ENCODE measurements at places on chromosomes 6 and 20.

- no peak for DNase-seq
Measured at GRCh38 chr6:37877373-37878149, 58.0 kb downstream of the ZFAND3 start.

GRCh38 chr6:142805042-142805441 lies 139.9 kb downstream of the HIVEP2 start:
- no peak for DNase-seq

DNA sequence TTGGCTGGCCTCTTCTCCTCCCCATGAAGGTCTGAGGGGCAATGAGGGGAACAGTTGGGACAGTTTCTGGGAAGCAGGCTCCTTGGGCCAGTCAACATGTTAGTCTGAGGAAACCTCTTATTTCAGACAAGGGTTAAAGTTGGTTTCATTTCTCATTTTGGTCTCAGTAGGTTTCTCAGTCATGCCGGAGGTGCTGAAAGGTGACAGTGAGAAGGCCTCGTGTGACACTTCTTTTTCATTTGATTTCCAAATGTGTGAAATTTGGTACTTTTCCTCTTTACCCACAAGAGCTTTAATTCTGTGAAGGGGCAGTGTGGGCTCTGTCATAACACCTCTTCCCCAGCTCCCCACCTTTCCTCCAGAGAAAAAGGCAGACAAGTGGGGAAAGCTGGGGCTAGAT lies 7.5 kb upstream of the GLP1R start:
- no peak for DNase-seq

- no peak for DNase-seq
Measured at GRCh38 chr20:5882166-5882565, 68.2 kb downstream of the TRMT6 start.

- peak; percentile 48 for DNase-seq
Measured at GRCh38 chr6:150685860-150686259, 86.2 kb downstream of the PLEKHG1 start.

DNA sequence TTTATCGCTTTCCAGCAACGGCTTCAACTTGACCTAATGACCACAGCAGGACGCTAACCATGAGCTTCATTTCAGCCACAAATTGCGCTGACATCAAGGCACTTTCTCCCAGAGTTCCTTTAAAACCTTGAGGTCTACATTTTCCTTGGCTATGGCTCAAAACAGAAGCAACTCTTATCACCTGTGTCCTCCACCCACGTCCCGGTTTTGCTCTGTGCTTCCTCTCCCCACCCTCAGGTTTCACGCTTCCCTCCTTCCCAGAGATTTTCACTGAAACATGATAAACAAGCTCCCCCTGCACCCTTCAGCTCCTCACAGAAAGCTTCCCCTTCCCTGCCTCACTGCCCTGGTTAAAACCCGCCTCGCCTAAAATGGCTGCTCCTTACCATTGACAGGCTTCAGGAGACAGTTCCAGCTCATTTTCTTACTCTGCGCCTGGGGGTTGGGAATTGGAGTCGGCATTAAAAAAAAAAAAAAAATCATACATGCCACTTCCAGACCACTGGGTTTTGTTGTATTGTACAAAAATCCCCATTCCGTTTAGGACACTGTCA lies 229.5 kb downstream of the UBE3D start:
- no peak for DNase-seq

DNA sequence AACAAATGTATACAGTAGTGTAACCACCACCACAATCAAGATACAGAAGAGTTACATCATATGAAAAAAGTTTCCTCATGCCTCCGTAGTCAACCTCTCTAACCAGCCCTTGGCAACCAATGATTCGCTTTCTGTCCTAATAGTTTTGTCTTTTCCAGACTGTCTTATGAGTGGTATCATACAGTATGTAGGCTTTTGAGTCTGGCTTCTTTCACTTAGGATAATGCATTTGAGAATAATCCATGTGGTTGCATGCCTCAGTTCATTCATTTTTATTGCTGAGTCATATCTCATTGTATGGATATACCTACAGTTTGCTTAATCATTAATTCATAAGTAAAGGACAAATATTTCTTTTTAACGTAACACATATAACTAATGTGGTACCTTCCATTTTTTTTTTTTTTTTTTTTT lies 86.4 kb upstream of the RIPOR2 start:
- DNase-seq = no peak

DNA sequence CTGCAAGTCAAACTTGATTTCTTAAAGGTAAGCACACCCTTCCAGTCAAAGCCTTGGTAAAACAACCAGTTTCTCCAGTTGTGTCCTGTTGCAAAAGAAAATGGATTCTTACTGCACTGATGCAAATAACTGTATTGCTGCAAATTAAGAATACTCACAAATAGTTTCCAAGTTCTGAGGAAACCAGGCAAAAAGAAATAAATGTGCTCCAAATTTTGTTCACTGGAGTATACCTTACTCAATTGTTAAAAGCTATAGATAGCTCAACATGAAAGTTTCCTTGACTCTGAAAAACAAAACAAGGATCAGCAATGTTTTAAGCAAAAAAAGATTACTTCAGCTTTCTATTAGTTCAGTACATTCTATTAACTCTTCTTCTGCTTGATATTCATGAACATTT lies 75.2 kb downstream of the SLC16A10 start:
- DNase-seq = no peak

- no peak for DNase-seq
Measured at GRCh38 chr6:111124406-111124805, 37.1 kb downstream of the SLC16A10 start.

DNA sequence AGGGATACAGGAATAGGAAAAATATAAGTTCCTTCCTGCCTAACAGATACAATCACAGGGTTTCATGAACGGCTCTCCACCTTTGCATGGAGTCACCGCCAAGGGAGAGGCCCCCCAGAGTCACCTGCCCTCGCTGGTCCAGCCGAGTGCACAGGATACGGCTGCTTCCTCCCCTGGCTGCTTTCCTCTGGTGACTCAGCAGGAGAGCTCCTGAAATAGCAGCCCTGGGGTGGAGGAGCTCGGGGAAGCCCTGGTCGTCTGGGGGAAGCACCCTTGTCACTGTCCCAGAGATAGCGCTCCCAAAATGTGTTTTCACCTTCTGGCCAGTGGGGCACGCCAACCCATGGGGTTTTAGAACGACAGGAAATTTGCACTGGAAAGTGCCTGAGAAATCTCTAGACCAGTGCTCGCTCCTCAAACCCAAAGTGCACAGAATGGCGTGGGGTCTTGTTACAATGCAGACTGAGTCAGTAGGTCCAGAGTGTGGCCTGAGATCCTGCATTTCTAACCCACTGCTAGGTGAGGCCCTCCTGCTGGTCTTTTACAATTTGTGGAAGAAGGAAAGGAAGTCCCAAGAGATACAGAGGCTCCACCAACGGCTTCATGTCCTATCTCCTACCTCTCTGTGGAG lies 35.9 kb upstream of the FAM50B start:
- no peak for DNase-seq

GRCh38 chr20:33709398-33709797 lies 10.7 kb downstream of the PXMP4 start:
- no peak for DNase-seq

- no peak for DNase-seq
Measured at GRCh38 chr6:110366975-110367374, 8.8 kb upstream of the METTL24 start.

DNA sequence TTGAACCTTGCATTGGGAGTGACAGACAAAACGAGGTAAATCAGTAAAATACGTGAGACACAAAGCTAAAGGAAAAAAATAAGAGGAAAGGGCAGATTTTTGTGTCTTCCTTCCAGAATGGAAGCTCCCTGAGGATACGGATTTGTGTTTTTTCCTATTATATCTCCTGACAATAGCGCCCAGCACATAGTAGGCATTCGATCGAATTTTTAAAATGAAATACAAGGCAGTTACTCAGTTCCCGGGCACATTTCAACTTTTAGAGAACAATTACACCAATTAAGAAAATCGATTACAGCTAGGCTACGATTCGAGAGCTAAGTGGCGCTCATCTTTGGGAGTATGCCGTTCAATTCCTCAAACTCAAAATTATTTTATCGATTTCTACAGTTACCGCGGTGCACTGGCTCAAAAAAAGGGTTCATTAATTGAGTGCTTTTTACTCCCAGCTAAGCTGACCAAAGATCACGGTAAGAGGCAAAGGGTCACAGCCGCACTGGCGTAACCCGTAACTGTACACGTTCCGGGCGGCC lies 443 bp downstream of the RMND1 start:
- DNase-seq = no peak

DNA sequence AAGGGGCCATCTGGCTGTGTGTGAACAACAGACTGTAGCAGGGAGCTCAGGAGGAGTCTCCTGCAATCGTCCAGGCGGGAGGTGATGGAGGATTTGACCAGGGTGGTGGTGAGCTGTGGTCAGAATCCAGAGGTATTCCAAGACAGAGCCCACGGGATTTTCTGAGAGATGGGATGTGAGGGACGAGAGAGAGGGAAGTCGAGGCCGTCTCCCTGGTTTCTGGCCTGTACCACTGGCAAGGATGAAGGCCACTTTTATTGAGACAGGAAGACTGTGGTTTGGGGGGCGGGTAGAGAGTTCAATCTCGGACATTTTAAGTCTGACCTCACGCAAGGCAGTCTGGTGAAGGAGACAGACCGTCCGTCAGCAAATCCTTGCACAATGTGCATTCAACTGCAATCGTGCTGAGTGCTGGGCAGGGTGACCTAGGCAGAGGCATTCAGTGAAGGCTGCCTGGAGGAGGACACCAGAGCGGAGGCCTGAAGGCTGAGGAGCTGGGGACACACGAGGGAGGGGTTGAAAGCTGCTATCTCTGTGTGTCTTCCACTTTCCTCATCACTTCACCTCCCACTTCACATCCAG lies 53.9 kb downstream of the PREX1 start:
- DNase-seq = no peak

DNA sequence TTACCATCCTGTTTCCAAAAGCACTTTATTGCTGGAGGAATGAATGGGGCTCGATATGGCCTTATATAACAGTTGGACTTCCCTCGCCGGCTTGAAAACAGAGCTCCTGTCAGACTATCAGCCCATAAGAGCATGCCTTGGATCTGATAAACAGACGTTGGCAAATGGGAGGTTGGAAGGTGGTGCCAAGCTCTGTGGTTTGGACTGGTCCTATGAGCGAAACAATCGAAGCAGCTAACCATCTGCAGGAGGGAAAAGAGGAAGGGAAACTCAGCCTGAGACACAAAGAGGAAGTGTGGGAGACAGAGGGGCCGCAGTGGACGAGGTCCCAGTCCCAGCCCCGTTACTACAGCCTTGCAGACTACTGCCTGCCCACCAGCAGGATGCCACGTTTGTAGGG lies 92.9 kb downstream of the TFAP2C start:
- no peak for DNase-seq

GRCh38 chr20:4604580-4604979 lies 117.1 kb upstream of the PRND start:
- DNase-seq = no peak

DNA sequence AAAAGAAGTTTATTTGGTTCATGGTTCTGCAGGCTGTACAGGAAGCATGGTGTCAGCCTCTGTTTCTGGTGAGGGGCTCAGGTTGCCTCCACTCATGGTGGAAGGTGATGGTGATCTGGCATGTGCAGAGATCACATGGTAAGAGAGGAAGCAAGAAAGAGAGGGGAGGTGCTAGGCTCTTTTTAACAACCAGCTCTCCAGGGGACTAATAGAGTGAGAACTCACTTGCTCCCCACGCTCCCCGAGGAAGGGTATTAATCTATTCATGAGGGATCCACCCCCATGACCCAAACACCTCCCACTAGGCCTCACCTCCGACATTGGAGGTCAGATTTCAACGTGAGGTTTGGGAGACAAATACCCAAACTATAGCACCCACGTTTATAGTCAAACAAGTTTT lies 4.0 kb upstream of the GJB7 start:
- DNase-seq = no peak

- no peak for DNase-seq
Measured at GRCh38 chr6:148771896-148772554, 25.2 kb downstream of the UST start.

DNA sequence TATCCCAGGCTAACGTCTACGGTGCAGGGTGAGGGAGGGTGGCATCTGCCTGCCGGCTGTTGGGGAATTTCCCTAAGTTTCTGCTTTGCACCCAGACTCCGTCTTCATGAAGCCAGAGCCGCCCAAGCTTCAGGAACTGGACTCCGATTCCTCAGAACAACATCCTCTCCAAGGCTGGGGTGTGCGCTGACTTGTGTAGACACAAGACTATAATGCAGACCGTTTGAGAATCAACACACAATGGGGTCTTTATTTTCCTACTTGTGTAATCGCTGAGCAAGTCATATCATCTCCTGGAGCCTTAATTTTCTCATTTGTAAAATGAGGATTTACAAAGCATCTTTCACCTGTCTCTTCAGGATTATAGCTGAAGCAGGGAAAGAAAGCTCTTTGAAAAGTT lies 160.5 kb upstream of the AGPAT4 start:
- no peak for DNase-seq

DNA sequence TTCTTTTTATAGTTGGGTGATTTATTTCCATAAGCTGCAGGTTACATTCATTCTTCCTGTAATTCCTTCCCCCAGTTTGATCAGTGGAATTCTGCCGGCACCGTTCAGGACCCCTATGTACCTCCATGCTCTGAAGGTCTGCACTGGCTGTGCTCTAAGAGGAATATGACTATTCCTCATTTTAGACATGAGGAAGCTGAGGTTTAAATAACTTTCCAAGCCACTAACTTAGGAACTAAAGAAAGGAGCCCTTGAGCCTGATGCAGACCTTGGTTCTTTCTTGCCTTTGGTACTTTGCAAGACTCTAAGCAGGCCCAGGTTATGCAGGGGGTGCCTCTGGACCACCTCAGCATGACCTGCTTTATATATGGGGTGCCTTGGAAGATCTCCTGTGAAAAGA lies 318.5 kb downstream of the QKI start:
- no peak for DNase-seq

DNA sequence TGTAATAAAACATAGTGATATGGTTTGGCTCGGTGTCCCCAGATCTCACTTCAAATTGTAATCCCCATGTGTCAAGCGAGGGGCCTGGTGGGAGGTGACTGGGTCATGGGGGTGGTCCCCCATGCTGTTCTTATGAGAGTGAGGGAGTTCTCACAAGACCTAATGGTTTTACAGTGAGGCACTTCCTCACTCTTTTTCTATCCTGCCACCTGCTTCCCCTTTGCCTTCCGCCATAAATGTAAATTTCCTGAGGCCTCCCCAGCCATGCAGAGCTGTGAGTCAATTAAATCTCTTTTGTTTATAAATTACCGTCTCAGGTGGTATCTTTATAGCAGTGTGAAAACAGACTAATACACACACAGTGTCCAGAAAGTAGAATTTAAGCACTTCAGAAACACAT lies 78.5 kb downstream of the REPS1 start:
- DNase-seq = no peak

GRCh38 chr6:140311146-140311545 lies 936.7 kb upstream of the CITED2 start:
- DNase-seq = no peak

DNA sequence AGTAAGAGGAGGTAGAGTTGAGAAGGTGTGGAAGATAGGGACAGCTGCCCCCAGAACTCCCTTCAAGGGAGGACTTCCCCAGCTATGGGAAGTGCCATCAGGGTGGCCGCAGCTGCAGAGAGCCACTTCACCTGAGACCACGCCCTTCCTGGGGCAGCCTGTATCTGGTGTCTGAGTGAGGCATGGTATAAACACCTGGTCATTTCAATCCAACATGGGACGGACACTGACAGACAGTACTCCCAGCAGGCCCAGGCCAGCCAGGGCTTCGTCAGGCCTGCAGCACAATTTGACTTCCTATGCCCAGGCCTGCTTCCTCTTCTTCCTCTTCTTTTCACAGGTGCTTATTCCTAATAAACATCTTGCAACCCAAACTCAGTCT lies 4.5 kb downstream of the SOX12 start:
- no peak for DNase-seq

GRCh38 chr6:3913077-3913957 lies 64.1 kb downstream of the FAM50B start:
- DNase-seq = no peak
